ENCODE measurements at places on chromosomes 6 and 20.

- DNase-seq: no peak
Observed at GRCh38 chr6:121319112-121319553, 15.1 kb downstream of the TBC1D32 start.

- DNase-seq: no peak
Observed at GRCh38 chr6:154261688-154262397, 94.8 kb downstream of the IPCEF1 start.

- DNase-seq: no peak
Observed at GRCh38 chr6:85971238-85971637, 328.6 kb upstream of the SYNCRIP start.

GRCh38 chr20:15345287-15345686 lies 1007.9 kb upstream of the FLRT3 start:
- no peak for DNase-seq

DNA sequence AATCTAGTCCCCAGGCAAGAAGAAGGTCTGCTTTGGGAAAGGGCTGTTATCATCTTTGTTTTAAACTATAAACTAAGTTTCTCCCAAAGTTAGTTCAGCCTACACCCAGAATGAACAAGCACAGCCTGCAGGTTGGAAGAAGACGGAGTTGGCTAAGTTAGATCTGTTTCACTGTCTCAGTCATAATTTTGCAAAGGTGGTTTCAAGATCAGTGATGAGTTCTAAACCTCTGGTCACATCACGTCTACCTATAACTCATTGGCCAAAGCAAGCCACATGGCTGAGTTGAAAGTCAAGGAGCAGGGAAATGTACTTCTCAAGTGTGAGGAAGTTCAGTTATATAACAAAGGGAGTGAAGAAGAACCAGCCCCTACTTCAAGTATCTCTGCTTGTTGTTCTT lies 50.5 kb upstream of the ECI2 start:
- no peak for DNase-seq

GRCh38 chr6:163098827-163099479 lies 315.6 kb upstream of the QKI start:
- no peak for DNase-seq

- no peak for DNase-seq
Observed at GRCh38 chr6:39753725-39754045, 28.5 kb upstream of the KIF6 start.

DNA sequence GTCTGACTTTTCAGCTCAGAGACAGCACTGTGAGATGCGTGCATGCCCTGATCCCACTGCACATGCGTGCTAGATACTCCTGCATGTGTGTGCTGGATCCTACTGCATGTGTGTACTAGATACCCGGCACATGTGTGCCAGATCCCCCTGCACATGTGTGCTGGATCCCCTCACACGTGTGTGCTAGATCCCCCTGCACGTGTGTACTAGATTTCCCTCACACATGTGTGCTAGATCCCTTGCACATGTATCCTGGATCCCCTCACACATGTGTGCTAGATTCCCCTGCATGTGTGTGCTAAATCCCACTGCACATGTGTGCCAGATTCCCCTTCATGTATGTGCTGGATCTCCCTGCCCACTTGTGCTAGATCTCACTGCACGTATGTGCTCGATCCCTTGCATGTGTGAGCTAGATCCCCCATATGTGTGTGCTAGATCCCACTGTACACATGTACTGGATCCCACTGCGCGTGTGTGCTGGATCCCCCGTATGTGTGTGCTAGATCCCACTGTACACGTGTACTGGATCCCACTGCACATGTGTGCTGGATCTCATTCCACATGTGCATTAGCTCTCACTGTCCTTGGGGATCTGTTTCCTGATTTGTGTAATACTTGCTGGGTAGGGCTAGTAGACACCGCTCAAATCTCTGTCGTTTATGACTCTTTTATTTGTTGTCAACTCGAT lies 214.6 kb downstream of the SMOC2 start:
- DNase-seq: no peak

DNA sequence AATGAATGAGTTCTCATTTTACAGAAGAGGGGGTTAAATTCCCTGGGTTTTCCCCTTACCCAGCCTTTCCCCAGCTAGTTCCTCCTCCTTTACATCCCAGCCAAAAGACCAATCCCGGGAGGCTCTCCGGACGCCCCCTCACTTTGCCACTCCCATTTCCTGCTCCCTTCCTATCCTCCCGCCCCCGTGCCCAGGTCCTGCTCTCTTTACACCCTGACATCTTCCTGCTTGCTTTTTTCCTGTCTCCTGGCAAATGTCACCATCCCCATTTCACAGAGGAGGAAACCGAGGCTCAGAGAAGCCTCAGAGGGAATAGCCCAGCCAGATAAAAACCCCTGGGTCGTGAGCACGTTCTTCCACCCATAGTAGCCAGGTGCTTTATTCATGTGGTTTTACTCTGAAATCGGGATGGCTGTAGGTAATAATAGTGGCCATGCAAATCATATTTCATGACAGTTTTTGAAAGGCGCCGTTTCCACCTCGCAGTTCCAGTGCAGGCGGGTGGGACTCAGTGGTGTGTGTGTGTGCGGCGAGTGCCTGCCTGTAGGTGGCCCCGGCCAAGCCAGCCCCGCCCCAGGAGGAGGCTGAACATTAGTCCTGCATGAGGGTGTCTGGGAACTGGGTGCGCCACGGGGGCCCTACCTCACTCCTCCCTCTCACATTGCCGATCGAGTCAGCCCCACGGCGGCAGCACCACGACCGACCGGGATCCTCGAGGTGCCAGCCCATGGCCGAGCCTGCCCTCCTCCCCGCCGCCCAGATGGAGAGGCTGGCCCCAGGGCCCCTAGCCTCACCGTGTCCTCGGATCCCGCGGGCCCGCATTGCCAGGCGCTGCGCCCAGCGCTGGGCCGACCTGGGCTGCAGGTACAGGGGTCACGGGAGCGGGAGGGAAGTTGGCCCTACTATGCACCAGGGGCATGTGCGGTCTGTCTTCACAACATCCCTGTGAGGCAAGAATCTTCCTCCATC lies at the start of gene ARHGAP40:
Gene ARHGAP40, plus strand, starts transcription at position 594 of the 969 bp plus-strand sequence.
- DNase-seq: no peak

GRCh38 chr6:87334683-87335082 lies 5.6 kb upstream of the GJB7 start:
- no peak for DNase-seq

DNA sequence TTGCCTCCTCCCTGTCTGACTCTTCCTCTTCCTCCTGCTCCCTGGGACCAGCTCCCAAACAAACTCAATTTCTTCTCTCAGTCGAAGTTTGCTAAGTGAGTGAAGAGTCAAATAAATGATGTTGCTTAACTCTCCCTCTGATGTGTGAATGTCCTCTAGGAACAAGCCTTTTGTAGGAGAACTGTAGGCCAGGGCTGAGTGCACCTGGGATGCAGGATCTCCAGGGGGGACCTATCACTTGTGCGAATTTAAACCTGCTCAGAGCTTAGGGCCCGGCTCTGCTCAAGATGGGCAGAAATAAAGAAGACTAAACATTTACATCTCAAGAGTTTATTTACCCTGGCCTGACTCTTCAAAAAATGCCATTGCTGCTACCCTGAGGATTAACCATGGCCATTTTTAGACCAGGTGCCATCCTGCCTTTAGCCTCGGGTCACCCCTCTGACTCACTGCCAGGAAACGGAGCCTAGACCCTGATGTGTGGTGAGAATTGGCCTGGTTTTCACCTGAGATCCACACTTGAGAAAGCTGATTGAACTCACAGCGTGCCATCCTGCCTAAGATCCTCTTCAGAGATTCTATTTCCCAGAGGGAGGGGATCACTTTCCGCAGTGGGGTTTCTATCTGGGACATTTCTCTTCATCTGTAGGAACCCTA lies 63.6 kb upstream of the CD93 start:
- no peak for DNase-seq

DNA sequence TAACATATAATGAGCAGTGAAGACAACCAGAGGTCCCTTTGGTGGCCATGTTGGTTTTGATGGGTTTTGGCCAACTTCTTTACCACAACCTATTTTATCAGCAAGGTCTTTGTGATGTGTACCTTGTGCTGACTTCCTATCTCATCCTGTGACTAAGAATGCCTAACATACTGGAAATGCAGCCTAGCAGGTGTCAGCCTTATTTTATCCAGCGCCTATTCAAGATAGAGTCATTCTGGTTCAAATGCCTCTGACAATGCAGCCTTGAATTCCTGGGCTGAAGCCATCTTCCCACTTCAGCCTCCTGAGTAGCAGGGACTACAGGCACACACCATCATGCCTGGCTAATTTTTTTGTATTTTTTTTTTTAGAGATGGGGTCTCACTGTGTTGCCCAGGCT lies 7.8 kb upstream of the TRIM38 start:
- no peak for DNase-seq

GRCh38 chr6:33632558-33633039 lies 11.5 kb downstream of the ITPR3 start:
- DNase-seq: peak; percentile 52

All from urothelium cell line (cell line).